ENCODE measurements at places on chromosomes 1 and 21. TPM values are rescaled to one million over a fixed set of nuclear protein-coding genes. Genes with fewer than 3 reads are reported as not detected.

GRCh38 chr1:154207262-154207661, 1.1 kb upstream of the CFAP141 start:
- DNase-seq: no peak

SH2D1B gene
- 0.06 TPM for total RNA-seq

LCE1F gene
- total RNA-seq: not detected

ANGPTL1 gene
- total RNA-seq: 1.5 TPM

- DNase-seq: no peak
Measured at GRCh38 chr1:7656557-7657215, 114.4 kb upstream of the VAMP3 start.

GABRD gene
- 2.1 TPM for total RNA-seq

GJC2 gene
- total RNA-seq: 0.06 TPM

PPP1R12B gene
- 5.7 TPM for total RNA-seq

- no peak for DNase-seq
Measured at GRCh38 chr1:184906761-184907160, 67.5 kb downstream of the NIBAN1 start.

HEATR1 gene
- 30.9 TPM for total RNA-seq

GJB3 gene
- not detected for total RNA-seq

GRCh38 chr1:91617285-91617765, 116.7 kb downstream of the CDC7 start:
- DNase-seq: no peak

- DNase-seq: peak; percentile 6
Measured at GRCh38 chr1:171310661-171311087, 3.3 kb upstream of the FMO4 start.

HMGCS2 gene
- total RNA-seq: 0.87 TPM

DNA sequence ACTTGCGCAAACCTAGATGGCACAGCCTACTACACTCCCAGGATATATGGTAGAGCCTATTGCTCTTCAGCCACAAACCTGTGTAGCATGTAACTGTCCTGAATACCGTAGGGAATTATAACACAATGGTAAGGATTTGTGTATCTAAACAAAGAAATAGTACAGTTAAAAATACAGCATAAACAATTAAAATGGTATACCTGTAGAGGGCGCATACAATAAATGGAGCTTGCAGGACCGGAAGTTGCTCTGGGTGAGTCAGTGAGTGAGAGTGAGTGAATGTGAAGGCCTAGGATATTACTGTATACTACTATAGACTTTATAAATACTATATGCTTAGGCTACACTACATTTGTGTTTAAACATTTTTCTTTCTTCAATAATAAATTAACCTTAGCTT, 99.3 kb downstream of the PLD5 start:
- peak; percentile 47 for DNase-seq

LINGO4 gene
- total RNA-seq: not detected

DNA sequence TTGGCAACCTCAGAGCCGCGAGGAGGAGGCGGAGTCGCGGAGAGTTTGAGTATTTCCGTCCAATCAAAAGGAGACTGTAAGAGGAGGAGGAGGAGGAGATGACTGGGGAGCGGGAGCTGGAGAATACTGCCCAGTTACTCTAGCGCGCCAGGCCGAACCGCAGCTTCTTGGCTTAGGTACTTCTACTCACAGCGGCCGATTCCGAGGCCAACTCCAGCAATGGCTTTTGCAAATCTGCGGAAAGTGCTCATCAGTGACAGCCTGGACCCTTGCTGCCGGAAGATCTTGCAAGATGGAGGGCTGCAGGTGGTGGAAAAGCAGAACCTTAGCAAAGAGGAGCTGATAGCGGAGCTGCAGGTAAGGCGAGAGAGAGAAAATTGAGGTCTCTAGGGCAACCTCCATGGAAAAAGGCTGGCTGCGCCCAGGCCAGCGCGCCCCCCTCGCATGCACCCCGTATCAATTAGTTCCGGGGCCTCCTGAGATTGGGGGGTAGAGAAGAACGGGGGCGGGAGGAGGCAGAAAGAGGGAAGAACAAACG, at the start of gene PHGDH:
TSS of gene PHGDH (plus strand) at position 131 of the 538 bp plus-strand sequence. CDS start at position 220, 89 bp downstream.
- peak; percentile 95 for DNase-seq

- DNase-seq: peak; percentile 83
Measured at GRCh38 chr1:41954533-41954944, 35.8 kb upstream of the HIVEP3 start.

NR1I3 gene
- not detected for total RNA-seq

S100A2 gene
- total RNA-seq: 17.8 TPM

EPHX1 gene
- total RNA-seq: 106 TPM

MTARC2 gene
- 0.41 TPM for total RNA-seq

LCE1A gene
- not detected for total RNA-seq

FAM163A gene
- total RNA-seq: not detected

- DNase-seq: no peak
Measured at GRCh38 chr1:42167611-42168390, 3.3 kb upstream of the GUCA2A start.

GRCh38 chr1:172507741-172508140, 25.2 kb upstream of the SUCO start:
- DNase-seq: no peak

GUCA2B gene
- not detected for total RNA-seq

OR2L8 gene
- total RNA-seq: not detected

GJA8 gene
- not detected for total RNA-seq

TMEM183A gene
- 82.8 TPM for total RNA-seq

GUK1 gene
- total RNA-seq: 185 TPM

DNA sequence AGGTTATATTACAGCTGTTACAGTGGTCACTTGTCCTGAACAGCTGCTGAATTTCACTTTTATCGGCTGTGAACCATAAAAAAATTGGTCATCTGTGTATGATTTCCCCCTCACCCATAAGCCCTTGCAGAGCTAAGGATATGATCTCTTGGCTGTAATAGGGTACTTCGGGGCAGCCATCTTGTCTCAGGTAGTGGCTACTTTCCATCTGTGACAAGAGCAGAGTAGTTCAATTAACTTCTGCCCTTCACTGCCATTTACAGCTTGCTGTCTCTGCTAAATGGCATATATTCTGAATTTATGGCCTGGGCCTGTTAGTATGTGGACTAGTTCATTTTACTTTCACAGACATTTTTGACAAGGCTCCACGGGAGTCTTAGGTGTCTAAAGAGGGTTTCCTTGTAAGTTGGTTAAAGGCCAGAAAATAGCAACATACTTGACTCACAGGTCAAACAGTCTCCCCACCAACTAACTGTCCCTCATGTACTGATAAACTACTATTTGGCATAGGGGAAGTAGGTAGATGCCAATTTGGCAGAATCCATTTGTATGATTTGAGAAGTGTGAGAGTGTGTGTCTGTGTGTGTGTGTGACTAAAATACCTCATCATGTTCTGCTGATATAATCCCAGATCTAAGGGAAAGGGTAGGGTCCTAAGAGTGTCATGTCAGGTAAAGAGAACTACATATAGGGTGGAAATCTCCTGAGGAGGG, 151.6 kb downstream of the KCTD3 start:
- DNase-seq: no peak

IGFN1 gene
- not detected for total RNA-seq

CELA2A gene
- not detected for total RNA-seq

- no peak for DNase-seq
Measured at GRCh38 chr1:40266786-40267535, 8.9 kb downstream of the ZMPSTE24 start.

DNA sequence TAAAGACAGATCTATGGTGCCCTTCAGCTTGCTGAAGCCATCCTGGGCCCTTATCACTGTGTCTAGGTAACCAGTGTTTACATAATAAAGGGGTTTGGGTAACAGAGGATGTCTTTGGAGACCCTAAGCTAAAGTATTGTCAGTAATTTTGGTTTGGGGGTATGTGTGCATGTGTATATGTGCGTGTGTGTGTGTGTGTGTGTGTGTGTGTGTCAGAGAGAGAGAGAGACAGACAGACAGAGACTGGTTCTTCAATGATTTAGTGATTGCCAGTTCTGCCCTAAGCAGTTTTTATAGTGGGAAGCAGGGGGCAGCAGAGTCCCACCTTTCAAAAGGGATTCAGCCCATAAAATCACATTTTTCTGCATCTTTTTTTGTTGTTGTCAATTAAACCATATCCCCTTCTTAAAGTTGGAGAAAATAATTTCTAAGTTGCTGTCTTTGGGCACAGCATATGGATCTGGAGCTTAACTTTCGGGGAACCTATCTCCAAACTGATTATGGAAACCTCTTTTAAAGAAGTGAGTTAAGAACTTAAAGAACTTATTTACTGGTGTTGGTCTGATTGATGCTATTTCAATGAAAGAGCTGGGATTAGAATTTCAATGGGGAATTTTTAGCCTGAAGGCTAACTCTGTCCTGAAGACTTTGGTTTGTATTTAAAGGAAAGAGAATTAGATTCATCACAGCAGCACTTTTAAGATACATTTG, 51.1 kb downstream of the ZNF326 start:
- DNase-seq: no peak

SPATA46 gene
- total RNA-seq: not detected

GRCh38 chr21:34097442-34097841, 24.1 kb downstream of the MRPS6 start:
- no peak for DNase-seq

BCAR3 gene
- 21.8 TPM for total RNA-seq

DNA sequence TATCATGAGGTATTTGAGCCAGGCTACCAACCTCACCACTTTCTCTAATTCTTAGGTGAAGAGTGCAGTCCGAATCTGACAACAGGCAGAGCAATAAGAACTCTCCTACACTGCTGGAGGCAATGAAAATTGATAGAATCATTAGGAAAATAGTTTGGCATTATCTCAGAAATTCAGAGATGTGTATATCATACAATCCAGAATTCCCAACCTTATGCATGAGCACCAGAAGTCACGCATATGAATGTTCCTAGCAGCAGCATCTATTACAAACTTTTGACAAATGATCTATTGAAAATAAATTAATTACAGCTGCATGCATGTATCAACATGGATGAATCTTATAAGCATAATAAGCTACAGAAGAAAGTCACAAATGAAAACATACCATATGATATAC, 176.9 kb upstream of the CAMK1G start:
- no peak for DNase-seq

IGSF3 gene
- total RNA-seq: 10.8 TPM

DNA sequence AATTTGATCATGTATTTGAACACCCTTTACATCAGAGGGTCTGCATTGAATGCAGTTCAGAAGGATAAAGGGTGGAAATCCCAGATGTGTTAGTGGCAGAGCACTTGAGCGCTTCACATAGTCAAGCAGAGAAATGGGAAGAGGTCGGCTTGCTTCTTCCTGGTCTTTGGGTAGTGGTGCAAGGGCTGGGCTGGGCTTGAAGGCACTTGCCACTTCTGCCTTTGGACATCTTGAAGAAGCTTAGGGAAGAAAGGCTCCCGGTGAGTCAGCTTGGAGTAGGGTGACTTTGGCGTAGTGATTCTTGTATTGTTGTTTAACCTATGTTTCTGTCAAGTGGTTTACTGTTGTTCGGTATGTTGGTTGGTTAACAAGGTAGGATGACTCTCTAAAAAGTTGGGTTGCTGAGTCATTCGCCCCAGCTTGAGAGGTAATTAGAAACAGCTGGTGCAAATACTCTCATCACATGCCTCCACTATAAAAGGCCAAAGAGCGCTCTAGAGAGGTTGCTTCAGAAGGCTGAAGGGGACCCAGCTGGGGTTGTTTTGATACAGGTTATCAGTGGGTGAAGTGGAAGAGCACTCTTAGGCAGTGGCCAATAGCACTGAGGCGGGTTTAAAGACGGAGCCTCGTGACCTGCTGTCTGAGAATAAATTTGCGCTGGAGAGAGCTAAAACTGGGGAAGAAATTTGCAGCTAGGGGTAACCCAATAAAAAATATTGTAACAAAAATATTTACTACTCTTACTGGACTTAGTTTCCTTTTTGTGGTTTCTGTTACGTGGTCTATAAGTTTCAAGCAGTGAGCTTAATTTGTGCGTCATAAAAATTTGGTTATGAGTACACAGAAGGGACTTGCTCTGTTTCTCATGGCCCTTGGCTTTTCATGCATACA, 1.4 kb downstream of the BACH1 start:
- peak; percentile 97 for DNase-seq

DNA sequence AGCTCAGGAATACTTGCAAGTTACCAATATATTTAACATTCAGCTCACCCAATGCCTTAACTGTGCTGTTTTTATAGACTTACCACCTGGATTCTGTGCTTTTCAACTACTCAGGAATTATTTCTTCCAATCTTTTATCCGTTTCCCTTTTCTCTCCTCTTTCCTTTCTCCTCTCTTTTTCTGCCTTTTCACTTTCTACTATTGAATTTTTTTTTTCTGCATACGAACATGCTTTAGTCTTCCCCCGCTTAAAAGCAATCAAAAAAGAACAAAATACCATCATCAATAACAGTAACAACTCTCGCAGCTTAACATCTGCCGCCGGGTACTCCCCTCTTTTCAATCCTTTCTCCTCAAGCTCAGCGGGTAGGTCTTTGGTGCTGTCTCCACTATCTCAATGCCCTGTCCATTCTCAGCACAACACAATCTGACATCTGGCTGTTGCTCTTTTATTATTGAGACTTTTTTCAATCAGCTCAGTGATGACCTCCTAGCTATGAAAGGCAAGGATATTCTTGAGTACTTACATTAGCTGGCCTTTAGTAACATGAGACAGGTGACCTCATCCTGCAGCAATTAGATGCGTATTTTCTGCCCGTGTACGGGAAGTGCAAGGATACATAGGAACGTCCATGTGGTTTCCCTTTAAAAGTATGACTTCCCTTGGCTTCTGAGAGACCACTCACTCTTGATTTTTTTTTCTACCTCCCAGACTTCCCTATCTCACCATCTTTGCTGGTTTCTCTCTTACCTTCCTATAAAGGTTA, 40.2 kb upstream of the SIPA1L2 start:
- peak; percentile 92 for DNase-seq

DNA sequence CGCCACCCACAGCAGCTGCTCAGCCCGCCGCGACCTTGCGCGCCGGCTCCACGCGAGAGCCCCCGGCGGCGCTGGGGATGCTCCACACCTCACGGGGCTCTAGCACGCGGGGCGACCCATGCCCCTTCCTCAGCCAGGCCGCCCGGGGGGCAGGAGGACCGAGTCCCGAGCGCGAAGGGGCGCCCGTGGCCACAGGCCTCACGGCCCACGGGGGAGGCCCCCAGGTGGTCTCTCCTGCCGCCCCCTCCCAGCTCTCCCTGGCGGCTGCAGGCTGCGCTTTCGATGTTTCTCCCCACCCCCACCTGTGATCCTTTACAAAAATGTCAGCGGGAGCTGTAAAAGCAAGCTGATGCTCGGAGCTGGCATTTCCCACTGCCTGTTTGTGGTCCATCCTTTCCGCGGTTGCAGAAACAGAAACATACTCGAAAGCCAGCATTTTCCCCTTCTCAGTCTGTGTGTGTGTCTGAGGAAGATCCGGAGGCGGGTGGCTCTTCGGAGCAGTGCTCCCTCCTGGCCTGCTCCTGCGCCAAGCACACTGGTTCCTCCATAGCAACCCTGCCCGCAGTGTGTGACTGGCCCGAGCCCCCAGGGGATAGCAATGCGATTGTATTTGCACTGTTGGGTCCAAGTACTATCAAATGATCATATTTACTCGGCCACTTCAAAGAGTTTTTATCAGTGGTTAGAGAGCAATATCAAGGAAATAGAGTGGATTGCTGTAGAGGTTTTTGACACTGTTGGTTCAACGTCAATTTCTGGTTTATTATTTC, 2.1 kb downstream of the KIF26B start:
- peak; percentile 21 for DNase-seq

KRTAP19-1 gene
- not detected for total RNA-seq

STX12 gene
- total RNA-seq: 19.2 TPM

NUDT17 gene
- total RNA-seq: 10.1 TPM

REN gene
- not detected for total RNA-seq

LYPLA2 gene
- total RNA-seq: 35.4 TPM

SMCP gene
- not detected for total RNA-seq

S100A9 gene
- total RNA-seq: 0.74 TPM
